NCI-H187 (cell line): ENCODE measurements at places on chromosomes 12 and 14.
A peak's percentile ranks its signal among the peaks of the same experiment; 100 is the strongest.

- no peak for DNase-seq
Measured at GRCh38 chr14:50822501-50823042, 8.4 kb downstream of the NIN start.

GRCh38 chr12:103903993-103904392, 26.2 kb upstream of the HSP90B1 start:
- no peak for DNase-seq

- no peak for DNase-seq
Measured at GRCh38 chr12:87923361-87923760, 105.8 kb downstream of the C12orf50 start.

DNA sequence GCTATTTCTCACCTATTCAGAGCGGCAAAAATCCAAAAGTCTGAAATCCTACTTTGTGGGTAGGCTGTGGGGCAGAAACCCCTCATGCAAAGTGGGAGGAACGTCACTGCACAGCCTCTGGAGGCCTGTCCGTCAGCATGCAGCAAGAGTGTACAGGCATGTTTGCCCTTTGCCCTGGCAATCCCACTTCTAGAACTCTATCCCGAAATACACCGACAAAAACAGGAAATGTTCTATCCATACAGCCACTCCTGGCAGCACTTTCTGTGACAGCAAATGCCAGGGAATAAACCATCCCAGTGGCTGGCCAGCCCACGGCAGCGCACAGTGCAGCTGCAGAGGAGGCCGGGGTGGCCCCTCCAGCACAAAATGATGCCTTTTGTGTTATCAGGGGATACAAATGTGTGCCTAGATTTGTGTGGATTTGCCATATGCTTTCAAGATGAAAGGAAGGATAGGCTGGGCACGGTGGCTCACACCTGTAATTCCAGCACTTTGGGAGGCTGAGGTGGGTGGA, 39.7 kb downstream of the AMN start:
- DNase-seq = no peak

- no peak for DNase-seq
Measured at GRCh38 chr14:82490397-82490796, 956.7 kb upstream of the SEL1L start.

DNA sequence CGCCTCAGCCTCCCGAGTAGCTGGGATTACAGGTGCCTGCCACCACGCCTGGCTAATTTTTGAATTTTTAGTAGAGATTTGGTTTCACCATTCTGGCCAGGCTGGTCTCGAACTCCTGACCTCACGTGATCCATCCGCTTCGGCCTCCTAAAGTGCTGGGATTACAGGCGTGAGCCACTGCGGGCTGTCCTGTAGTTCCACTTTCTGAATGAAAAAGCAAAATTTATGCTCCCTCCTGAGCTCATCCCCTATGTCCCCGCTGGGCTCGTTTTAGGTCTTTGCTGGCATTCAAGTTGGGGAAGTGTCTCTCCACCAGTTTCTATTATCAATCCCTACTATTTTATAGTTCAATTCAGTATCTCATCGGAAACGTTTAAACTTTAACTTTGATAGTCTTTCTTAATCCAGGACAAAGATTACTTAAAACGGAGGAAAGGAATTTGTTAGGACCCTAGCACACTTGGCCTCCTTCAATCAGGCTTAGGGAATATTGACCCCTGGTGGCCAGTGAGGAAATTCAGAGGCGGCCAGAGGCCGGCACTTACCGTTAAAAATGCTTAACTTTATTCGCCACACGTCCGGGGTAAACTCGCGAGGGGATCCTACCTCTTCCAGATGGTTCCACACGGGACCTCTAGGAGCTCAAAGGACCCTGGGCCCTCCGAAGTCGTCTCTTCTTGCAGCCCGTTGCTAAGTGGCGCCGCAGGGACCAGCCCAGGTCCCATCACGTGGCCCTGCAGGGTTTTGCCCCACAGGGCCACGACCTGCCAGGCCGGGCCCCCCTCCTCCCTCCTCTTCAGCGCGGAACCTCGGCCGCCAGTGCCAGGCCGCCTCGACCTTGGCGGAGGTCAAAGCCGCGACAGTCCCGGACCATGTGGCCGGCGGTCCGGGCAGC, 11.4 kb upstream of the DNAL1 start:
- DNase-seq = peak; percentile 54

GRCh38 chr14:90096566-90096965, 34.8 kb downstream of the KCNK13 start:
- DNase-seq = no peak

DNA sequence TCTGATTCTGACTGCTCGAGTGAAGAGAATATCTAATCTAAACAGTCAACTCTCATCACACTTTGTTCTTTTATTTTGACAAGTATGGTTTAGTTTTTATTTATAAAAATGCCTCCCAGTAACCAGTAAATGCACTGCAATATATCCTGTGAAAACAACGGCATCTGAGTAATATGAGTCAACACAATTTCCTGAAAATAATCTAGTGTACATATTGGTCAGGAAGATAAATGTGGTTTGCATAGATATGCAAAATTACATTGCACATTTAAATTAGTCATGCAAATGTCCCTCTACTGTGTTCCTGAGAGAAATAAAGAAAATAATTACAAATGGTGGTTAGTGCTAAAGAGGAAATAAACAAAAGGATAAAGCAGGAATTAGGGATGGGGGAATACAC, 1190.7 kb upstream of the SEL1L start:
- DNase-seq = no peak

GRCh38 chr12:11765421-11765816, 115.9 kb downstream of the ETV6 start:
- DNase-seq = no peak

DNA sequence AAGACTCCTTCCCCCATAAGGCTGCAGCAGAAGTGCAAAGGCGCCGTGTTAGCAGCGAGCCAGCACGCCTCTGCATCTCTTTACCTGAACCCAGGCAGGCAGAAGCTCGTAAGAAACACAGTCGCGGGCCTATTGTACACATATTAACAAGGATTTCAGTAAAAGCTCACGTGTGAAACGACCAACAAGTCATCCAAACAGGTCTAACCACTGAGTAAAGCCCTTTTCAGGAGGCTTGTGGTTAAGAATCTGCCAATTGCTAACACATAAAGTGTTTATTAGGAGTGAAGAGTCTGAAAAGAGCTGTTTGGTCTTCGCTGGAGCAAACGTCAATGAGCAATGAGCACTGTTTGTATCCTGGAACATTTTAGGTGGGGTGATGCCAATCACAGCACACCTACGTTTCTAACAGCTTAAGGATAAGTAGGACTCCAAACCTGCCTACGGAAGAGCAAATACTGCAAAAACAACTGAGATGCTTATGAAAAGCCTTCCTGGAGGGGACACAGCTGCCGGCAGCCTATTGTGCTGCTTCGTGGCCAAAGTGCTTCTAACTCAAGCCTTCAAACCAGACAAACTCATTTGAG, 43.1 kb downstream of the PRKAB1 start:
- peak; percentile 42 for DNase-seq

DNA sequence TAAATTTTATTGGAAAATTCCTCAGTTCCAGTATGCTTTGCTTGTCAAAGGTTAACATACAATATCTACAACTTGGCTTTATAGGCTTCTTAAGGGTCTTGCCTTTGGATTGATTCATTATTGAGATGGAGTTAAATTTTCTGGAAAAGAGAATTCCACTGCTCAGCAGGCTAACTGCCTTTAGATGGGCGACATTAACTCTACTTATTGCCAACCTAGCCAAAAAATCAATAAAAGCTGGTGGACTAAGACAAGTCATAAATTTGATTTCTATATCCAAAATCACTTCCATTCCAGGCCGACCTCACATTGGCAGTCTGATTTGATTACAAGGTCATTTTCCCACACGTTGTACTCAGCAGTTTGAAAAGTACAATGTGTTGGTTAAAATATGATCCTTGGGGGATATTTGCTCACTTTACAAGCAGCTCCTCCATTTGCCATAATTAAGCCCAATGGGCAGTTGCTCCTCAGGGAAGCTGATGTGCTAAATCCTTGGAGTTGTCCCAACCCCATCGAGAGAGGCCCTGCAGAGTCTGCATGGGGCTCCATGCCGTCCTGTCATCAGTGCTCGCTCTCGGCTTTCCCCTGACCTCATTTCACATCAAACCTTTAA, 36.1 kb upstream of the CRY1 start:
- peak; percentile 9 for DNase-seq

- DNase-seq = no peak
Measured at GRCh38 chr12:2483713-2484112, 311.1 kb upstream of the FKBP4 start.

DNA sequence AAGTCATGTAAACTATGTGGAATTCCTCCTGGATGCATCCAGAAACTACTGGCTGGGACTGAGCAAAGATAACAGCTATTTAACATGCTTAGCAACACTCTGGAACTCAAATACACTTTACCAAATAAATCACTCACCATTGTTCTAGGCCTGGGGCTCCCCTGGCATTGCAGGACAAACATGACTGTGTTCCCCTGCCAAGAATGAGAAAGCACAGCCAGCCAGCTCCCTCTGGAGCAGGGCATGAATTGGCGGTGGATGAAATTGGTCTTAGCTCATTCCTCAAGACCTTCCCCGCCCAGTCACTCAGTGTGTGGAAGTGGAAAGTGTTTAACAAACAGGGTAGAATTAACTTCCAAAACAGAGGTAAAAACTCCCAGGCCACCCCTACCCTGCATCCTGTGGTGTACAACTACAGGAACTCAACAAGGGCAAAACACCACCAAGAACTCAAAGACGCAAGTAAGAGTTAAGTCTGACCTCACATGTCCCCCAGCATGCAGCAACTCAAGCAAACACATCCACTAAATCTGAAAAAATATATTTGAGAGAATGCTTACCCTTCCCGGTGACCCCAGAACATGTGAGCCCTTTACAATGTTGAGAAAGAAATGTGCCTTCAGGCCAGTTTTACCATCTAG, 58.4 kb upstream of the BDKRB2 start:
- no peak for DNase-seq

- no peak for DNase-seq
Measured at GRCh38 chr14:106218174-106218573, 691.8 kb downstream of the TMEM121 start.

GRCh38 chr14:75800792-75801191, 139.7 kb downstream of the TTLL5 start:
- DNase-seq = no peak

- no peak for DNase-seq
Measured at GRCh38 chr14:61101803-61102548, 120.9 kb downstream of the SLC38A6 start.

GRCh38 chr14:99041820-99042174, 230.2 kb downstream of the BCL11B start:
- DNase-seq = no peak

- DNase-seq = no peak
Measured at GRCh38 chr12:101997102-101997501, 64.7 kb downstream of the WASHC3 start.

DNA sequence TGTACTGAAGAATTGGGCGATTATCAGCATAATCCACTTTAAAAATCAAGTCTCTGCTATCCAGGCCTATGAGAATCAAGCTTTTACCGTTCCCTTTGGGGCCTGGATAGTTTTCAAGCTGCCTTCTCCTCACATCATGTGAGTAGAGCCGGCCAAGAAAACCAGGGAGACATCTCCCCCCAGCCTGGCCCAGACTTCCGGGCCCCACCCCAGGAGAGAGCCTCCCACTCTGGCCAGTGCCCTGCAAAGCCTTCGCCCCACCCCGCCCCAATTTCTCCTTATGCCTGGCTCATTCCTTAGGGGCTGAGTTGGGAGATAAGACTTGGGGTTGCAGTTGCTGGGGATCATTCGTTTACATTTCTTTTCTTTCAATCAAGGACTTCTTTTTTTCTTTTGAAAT, 1.4 kb upstream of the TMEM132C start:
- DNase-seq = no peak

GRCh38 chr12:131408484-131408883, 302.4 kb upstream of the SFSWAP start:
- no peak for DNase-seq

GRCh38 chr12:31896514-31897039, 62.6 kb upstream of the RESF1 start:
- DNase-seq = no peak

- DNase-seq = no peak
Measured at GRCh38 chr12:104049278-104049902, 597 bp downstream of the GLT8D2 start.

GRCh38 chr12:44511289-44511688, 364.8 kb downstream of the NELL2 start:
- DNase-seq = no peak

DNA sequence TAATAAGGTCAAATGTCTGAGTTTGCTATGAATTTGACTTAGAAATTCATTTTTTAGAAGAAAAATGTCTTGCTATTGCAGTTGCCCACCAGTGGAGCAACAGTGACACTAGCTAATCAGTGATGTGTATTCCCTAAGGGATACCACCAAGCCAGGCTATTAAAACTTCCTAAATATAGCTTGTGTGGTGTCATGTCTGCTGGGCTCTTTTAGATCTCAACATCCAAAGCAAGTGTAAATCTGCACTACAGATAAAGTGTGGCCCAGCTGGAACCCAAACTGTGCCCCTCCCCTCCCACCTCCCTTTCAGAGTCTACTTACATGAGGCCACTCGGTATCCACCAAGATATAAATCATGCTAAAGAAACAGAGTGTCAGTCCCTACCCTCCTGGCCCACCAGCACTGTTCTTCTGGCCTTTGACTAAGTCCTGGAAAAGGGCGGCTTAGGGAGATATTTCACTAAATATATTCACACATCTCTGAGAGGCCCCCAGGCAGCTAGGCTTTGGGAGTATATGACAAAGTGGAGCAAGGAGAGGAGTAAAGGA, 53.8 kb downstream of the SLC35F4 start:
- no peak for DNase-seq

- DNase-seq = no peak
Measured at GRCh38 chr12:5258926-5259325, 173.0 kb upstream of the NTF3 start.

DNA sequence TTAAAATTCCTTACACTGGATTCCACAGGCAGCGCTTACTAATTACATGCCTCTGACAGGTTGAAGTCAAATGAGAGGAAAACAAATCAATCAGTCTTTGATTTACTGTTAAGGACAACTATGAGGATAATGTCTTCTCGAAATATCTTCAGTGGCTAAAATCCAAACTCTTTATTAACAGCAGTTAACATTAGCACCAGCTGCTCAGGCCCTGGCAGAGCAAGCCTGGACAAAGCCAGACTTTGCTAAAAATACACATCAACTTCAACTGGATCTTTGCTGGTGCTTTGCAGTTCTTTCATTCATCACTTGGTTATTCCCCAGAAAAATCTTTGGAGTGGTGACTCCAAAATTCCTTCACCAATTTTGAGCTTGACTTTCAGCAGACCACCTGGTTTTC, 98.7 kb downstream of the HECTD4 start:
- no peak for DNase-seq
